ENCODE measurements at places on chromosomes 7 and 10. TPM values are rescaled to one million over a fixed set of nuclear protein-coding genes. Genes with fewer than 3 reads are reported as not detected.

- no peak overlapping the region for H3K4me3 ChIP-seq
- no peak for DNase-seq
- H3K36me3 ChIP-seq = peaks cover 9% of the 10 kb centered on the region
- peaks cover 10% of the 10 kb centered on the region for H3K4me1 ChIP-seq
Measured at GRCh38 chr7:120996333-120996987, 7.9 kb downstream of the CPED1 start.

GRCh38 chr10:50318129-50318528 lies 66.8 kb upstream of the ASAH2 start:
- H3K4me1 ChIP-seq = no peaks in the 10 kb centered on the region
- H3K36me3 ChIP-seq = no peaks in the 10 kb centered on the region
- no peak overlapping the region for H3K27ac ChIP-seq
- H3K27me3 ChIP-seq = no peaks in the 10 kb centered on the region

DNA sequence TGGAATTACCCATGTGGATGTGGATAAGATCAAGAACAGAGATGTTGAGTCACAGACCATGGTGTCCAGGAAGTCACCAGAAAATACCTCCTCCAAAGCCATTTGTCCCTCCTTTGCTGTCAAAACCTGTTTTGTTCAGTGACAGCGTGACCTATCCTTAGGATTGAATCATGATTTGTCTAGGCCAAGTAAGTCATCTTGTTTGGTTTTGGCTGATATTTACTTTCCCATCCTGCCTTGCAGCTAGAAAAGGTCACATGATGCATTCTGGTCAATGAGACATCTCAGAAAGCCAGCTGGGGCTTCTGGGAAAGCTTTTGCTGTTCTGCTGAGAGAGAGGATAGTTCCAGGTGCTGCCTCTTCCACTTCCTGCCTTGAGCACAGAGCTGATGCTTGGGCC lies 225.3 kb upstream of the ZMIZ1 start:
- peaks cover 22% of the 10 kb centered on the region for H3K27me3 ChIP-seq
- no peak for DNase-seq

DNA sequence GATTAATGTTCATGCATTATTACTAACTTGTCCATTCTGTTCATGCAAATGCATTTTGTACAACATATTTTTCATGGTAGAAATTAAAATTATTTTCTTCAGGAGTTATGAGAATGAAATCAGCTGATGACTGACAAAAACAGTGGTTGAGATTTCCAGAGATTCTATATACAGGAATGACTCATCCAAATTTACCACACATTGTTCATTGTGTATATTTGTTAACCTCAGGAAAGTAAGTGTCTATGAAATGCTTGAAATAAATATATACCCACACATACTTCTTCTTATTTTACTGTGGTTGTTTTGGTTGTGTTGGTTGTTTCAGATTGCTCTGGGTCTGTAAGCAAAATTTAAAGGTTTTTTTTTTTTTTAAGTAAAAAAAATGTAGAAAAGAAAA lies 108.1 kb upstream of the SP8 start:
- H3K4me3 ChIP-seq = no peak overlapping the region
- no peak overlapping the region for H3K27ac ChIP-seq
- no peaks in the 10 kb centered on the region for H3K36me3 ChIP-seq
- no peak for DNase-seq

GRCh38 chr10:62075414-62075813 lies 173.9 kb downstream of the ARID5B start:
- DNase-seq = no peak
- peak overlapping the region; percentile 36 for H3K27ac ChIP-seq
- peaks cover 42% of the 10 kb centered on the region for H3K36me3 ChIP-seq
- peaks cover 35% of the 10 kb centered on the region for H3K4me1 ChIP-seq

GRCh38 chr10:100713859-100714565 lies 31.4 kb upstream of the PAX2 start:
- peaks cover 95% of the 10 kb centered on the region for H3K27me3 ChIP-seq
- H3K36me3 ChIP-seq = no peaks in the 10 kb centered on the region
- peak overlapping the region; percentile 42 for H3K4me3 ChIP-seq

- no peak for DNase-seq
- H3K27me3 ChIP-seq = peaks cover 38% of the 10 kb centered on the region
- peaks cover 31% of the 10 kb centered on the region for H3K4me1 ChIP-seq
Measured at GRCh38 chr10:17229717-17229966, 1.6 kb downstream of the VIM start.

Gene ARHGEF5
- 51.2 TPM for total RNA-seq

DNA sequence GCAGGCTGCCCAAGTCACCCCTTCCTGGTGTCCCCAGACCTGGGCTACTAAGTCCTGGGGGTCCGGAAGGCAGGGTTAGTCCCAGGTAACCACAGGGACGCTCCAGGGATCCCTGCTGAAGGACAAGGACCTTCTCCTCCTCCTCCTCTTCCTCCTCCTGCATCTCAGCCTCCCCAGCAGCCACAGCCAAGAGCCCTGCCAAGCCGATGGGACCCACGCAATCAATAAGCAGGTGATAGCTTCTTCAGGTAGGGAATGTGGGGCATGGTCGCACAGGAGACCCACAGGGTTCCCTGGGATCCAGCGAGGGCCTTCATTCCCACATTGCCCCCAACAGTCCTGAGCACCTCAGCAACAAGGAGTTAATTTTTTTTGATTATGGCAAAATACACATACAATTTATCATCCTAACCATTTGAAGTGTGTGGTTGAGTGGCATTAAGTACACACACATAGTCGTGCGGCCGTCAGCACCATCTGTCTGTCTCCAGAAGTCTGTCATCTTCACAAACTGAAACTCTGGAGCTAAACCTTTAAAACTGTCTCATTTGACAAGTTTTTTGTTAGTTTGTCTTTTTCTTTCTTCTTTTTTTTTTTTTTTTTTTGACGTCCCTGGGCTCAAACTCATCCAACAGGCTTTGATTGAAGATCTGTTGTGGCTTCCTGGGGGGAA lies 12.1 kb downstream of the CRYGN start:
- no peak for DNase-seq
- peaks cover 45% of the 10 kb centered on the region for H3K4me1 ChIP-seq
- no peaks in the 10 kb centered on the region for H3K27me3 ChIP-seq
- peak overlapping the region; percentile 91 for H3K27ac ChIP-seq
- peak overlapping the region; percentile 78 for H3K4me3 ChIP-seq

- H3K4me3 ChIP-seq = peak overlapping the region; percentile 1
- DNase-seq = no peak
- no peaks in the 10 kb centered on the region for H3K27me3 ChIP-seq
- H3K4me1 ChIP-seq = peaks cover 5% of the 10 kb centered on the region
- H3K27ac ChIP-seq = no peak overlapping the region
- H3K36me3 ChIP-seq = no peaks in the 10 kb centered on the region
Measured at GRCh38 chr7:5824297-5824610, 42.8 kb upstream of the RNF216 start.

DNA sequence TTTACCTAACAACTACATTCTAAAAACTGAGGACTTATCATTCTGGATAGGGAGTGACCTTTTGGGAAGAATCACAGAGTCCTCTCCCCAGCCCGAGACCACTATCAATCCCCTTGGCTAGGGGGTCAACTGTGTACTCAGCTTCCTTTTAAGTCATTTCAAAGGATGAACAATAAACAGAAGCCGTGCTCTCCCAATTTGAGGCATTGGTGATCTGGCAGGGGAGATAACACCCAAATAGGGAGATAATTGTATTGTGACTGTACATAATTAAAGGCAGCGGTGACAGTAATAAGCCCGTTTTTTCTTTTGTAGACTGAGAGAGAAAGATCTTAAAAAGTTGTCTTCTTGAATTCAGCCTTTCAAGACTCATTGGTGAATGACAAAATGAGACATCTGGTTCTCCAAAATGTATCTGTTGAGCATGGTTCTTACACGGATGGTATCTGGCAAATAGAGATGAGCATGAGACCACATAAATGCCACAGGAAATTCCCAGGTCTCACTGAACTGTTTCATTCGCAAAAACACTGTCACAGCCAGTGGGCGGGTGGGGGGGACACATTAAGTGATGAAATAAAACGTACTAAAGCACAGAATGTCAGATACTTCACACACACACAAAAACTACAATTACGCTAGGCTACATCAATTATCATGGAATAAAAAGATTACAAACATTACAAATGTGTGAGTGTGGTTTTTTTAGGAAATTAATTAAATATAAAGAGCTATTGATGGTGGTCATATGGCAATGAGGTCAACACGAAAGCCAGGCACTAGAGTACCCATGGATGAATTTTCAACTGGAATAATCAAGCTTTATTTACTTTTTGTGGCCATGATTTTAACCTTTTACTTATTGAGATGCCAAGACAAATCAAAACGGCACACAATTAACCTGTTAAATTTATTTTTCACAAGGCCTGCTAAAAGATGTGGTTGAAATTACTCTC lies 108.4 kb downstream of the HIPK2 start:
- no peaks in the 10 kb centered on the region for H3K27me3 ChIP-seq
- peak overlapping the region; percentile 21 for H3K27ac ChIP-seq
- peaks cover 21% of the 10 kb centered on the region for H3K36me3 ChIP-seq
- DNase-seq = no peak
- no peak overlapping the region for H3K4me3 ChIP-seq
